Endothelial cell of umbilical vein (primary cell): ENCODE measurements at places on chromosomes 7 and 10. TPM values are rescaled to one million over a fixed set of nuclear protein-coding genes. Genes with fewer than 3 reads are reported as not detected.

The SPDYE2 gene
- not detected in 2 replicates for total RNA-seq

The PTF1A gene
- not detected in 2 replicates for total RNA-seq

The ASB10 gene
- not detected in 2 replicates for total RNA-seq

The ASAH2 gene
- 1.1 and 3.4 TPM in 2 replicates for total RNA-seq

The FAM25A gene
- not detected in 2 replicates for total RNA-seq

The CHST15 gene
- total RNA-seq: 23.1 and 29.2 TPM in 2 replicates

DNA sequence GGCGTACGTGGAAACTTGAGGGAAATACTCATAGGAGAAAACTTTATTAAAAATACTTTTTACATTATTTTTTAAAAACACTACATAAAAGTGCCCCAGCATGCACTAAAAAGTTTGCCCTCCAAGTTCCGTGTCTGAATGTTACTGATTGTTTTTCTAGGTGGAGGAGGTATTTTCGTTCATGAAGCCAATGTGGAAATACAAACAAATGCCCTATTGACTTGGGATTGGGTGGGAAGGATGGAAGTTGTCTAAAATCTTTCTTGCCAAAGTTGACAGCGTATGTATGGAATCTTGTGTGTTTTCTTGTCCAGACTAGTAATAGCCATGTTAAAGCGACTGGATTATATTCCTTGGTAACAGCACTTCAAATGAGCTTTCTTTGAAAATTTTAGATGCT is 1.2 kb downstream of the PROSER2 start:
- no peak overlapping the region for H3K4me3 ChIP-seq
- H3K27me3 ChIP-seq: no peaks in the 10 kb centered on the region

DNA sequence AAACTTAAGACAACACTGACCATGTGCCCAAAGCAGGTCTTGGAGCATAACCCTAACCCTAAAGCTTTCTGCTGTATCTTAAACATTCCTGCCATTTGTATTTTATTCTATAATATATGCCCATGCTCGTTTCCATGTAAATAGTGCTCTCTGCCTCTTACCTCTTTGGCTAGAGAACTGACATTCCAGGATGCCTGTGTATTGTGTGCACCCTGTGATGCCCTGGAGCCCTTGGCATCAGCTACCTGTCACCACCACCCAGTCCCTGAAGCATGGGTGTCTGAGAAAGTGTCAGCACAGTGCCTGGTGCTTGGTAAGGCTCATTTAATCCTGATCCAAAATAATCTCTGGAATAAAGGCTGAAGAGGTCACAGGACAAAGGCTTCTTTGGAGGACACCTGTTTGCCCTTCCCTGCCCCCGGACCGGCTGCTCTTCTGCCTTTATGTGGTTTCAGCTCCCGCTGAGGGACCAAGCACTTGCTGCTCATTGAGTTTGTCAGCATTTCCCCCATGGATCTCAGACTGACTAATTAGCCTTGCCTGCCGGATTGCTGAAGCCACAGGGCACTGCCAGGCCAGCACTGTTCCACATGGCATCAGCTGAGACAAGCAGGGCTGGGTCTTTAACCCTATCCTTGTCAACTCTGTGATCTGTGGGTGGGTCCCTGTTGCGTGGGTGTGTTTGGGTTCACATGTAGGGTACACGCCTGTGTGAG is 139.1 kb upstream of the SORCS3 start:
- no peak overlapping the region for H3K4me3 ChIP-seq
- no peaks in the 10 kb centered on the region for H3K36me3 ChIP-seq
- H3K4me1 ChIP-seq: no peaks in the 10 kb centered on the region
- H3K27ac ChIP-seq: no peak overlapping the region
- no peaks in the 10 kb centered on the region for H3K27me3 ChIP-seq

- no peaks in the 10 kb centered on the region for H3K36me3 ChIP-seq
- no peaks in the 10 kb centered on the region for H3K4me1 ChIP-seq
- H3K27me3 ChIP-seq: no peaks in the 10 kb centered on the region
- H3K4me3 ChIP-seq: no peak overlapping the region
- no peak for DNase-seq
Observed at GRCh38 chr10:12020574-12020973, 22.0 kb downstream of the UPF2 start.

- H3K4me1 ChIP-seq: no peaks in the 10 kb centered on the region
- H3K27me3 ChIP-seq: no peaks in the 10 kb centered on the region
- no peak overlapping the region for H3K27ac ChIP-seq
- DNase-seq: no peak
Observed at GRCh38 chr7:148630078-148630477, 39.5 kb downstream of the C7orf33 start.

DNA sequence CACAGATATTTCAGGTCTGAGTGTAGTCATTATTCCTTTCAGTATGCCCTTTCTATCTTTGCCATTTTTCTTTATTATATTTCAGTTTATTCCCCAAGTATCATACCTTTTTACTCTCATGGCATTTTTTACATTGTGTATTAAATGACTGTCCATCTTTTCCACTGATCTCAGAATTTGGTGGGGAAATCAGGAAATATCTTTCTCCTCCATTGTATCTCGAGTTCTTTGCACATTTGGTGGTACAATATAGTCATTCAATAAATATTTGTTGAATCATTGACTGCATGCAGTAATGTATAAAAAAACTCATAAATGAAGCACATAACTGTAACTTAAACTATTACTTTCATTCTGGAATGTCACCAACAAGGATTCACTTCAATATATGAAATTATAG is 354.7 kb downstream of the HGF start:
- no peaks in the 10 kb centered on the region for H3K27me3 ChIP-seq
- H3K36me3 ChIP-seq: no peaks in the 10 kb centered on the region
- DNase-seq: no peak
- no peaks in the 10 kb centered on the region for H3K4me1 ChIP-seq

- no peak overlapping the region for H3K27ac ChIP-seq
- H3K27me3 ChIP-seq: no peaks in the 10 kb centered on the region
- no peaks in the 10 kb centered on the region for H3K4me1 ChIP-seq
- no peak for DNase-seq
- no peaks in the 10 kb centered on the region for H3K36me3 ChIP-seq
- no peak overlapping the region for H3K4me3 ChIP-seq
Observed at GRCh38 chr10:111107023-111107422, 30.2 kb downstream of the ADRA2A start.
